ENCODE measurements at places on chromosomes 1 and 21.

- no peak for DNase-seq
Observed at GRCh38 chr1:170530972-170531757, 801 bp upstream of the GORAB start.

DNA sequence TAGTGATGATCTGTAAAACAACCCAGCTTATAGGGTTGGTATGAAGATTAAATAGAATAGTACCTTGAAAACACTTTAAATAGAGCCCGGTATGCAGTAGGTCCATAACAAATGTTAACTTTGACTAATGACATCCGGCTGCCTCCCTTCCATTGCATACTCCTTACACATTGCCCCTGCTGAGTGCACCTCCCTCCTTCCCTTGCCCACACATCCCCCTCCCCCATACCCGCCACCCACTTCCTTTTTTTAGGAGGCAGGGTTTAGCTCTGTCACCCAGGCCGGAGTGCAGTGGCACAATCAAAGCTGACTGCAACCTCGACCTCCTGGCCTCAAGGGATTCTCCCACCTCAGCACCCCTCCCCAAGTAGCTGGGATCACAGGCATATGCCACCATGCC, 24.4 kb upstream of the ZC3H12A start:
- no peak for DNase-seq

DNA sequence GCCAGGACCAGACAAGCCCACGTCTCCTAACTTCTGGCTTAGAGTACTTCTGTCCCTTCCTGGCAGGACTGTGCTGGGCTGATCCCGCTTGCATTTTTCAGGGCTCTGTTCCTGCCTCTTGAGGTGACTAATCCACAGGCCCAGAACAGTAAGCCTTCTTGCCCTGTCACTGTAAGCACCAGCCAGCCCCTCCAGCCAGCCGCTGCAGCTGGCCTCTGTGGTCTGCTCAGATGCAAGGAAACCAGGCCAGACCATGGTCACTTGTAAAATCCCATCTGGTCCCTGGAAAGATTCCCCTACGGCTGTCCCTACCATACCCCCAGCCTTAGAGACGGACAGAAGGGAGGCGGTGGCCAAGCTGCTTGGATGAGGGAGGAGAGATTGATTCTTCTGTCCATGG, 74.2 kb downstream of the KIRREL1 start:
- DNase-seq, result no peak

GRCh38 chr1:7110321-7110720, 325.1 kb downstream of the CAMTA1 start:
- DNase-seq, result no peak

DNA sequence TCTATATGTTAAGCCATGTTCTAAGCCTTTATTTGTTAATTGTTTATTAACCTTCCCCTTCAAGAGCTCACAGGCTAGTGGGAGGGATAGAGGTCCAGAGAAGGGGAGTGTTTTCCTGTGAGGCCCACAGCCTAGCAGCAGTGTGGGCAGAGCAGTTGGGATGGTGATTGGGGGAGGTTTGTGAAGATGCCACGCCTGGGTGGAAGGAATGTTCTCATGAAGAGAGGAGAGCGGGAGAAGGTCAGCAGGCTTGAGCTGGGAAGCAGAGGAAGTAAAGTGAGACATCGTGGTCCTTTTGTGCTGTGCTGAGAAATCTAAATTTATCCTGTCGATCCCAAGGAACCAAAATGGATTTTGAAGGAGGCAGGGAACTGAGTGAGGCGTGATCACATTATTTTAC, 42.6 kb downstream of the TRAPPC10 start:
- no peak for DNase-seq

- no peak for DNase-seq
Observed at GRCh38 chr1:164953815-164954214, 394.8 kb downstream of the PBX1 start.

DNA sequence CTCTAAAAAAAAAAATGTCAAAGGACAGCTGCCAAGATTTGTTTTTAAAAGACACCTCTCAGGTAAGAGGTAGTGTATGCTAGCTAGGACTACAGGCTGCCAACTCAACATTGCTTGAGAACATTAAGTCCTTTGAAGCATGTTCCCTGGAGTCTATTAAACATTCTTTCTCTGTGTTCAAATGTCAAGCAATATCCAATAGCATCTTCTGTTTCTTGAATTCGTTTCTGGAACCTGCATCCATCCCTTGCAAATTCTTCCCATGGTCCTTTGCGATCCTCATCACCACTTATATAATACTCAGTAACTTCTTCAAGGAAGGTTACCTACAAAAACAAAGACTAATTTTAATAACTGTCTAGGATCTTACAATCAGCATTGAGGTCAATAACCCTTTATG, 5.6 kb downstream of the PPP1R15B start:
- DNase-seq, result no peak

All from stimulated activated CD8-positive, alpha-beta memory T cell treated with anti-CD3 and anti-CD28 coated beads, Interleukin-4, amount 100 ng/mL, for 4 hours (primary cell).